ENCODE measurements at places on chromosomes 4 and X. TPM values are rescaled to one million over a fixed set of nuclear protein-coding genes. Genes with fewer than 3 reads are reported as not detected.

The CT45A10 gene
- total RNA-seq = not detected

The MND1 gene
- total RNA-seq = 4.0 TPM

The SRPK3 gene
- 0.43 TPM for total RNA-seq

The RTL9 gene
- not detected for total RNA-seq

The FAM47C gene
- total RNA-seq = not detected

The LRCH2 gene
- total RNA-seq = not detected

The PPARGC1A gene
- total RNA-seq = 2.4 TPM

The USO1 gene
- 117 TPM for total RNA-seq

The EREG gene
- 15.6 TPM for total RNA-seq

Measured in tracheal epithelial cell (primary cell).